ENCODE measurements at places on chromosomes 7 and 10.

- no peak for DNase-seq
Measured at GRCh38 chr10:91050371-91051034, 129.6 kb upstream of the ANKRD1 start.

GRCh38 chr10:30800368-30800767 lies 170.8 kb upstream of the LYZL2 start:
- DNase-seq = no peak

GRCh38 chr7:44124822-44125202 lies 1.5 kb upstream of the POLD2 start:
- DNase-seq = no peak

- DNase-seq = no peak
Measured at GRCh38 chr10:21297603-21298383, 227.7 kb downstream of the SKIDA1 start.

GRCh38 chr7:35677582-35678356 lies 17.2 kb downstream of the HERPUD2 start:
- DNase-seq = no peak

All from activated T-cell treated with anti-CD3 and anti-CD28 coated beads for 1 hour (primary cell).